ENCODE measurements at places on chromosomes 6 and 20.

- no peak for DNase-seq
Measured at GRCh38 chr20:50568549-50568942, 58.4 kb downstream of the PTPN1 start.

DNA sequence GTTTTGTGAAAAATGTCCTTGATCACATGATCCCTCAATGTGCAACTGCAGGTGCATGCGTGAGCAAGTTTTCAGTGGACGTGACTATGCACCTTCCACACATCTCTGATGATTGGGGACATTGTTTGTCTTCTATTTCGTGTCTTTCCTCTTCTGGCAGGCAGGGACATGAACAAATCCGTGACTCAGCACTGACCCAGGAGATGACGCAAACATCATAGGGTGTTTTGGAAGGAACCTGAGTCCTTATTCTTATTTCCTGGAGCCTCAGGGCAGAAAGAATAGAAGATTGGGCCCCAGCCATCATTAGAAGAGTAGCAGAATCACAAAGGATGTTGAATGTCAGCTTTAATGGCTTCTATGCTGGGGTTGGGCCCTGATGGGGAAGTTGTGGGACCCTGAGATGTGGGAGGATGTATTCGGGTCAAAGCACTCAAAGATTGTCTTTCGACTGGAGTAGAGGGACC, 11.9 kb upstream of the SIRPD start:
- DNase-seq = no peak

DNA sequence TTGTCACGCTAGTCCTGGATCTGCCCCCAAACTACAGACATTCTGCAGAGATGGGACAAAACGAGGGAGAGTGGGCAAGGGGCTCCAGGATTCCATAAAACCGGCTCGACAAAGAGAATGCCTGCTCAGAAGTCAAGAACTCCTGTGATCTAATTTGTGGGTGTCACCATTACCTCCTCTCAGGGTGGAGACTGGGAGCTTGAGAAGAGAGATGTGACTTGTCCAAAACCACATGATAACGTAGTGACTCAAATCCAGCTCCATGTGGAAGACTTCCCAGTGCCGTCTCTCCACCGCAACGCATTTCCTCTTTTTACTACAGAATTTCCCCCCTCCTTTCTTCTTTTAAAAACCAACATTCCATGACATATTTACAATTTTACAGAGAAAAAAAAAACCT, 44.3 kb downstream of the TRERF1 start:
- no peak for DNase-seq

DNA sequence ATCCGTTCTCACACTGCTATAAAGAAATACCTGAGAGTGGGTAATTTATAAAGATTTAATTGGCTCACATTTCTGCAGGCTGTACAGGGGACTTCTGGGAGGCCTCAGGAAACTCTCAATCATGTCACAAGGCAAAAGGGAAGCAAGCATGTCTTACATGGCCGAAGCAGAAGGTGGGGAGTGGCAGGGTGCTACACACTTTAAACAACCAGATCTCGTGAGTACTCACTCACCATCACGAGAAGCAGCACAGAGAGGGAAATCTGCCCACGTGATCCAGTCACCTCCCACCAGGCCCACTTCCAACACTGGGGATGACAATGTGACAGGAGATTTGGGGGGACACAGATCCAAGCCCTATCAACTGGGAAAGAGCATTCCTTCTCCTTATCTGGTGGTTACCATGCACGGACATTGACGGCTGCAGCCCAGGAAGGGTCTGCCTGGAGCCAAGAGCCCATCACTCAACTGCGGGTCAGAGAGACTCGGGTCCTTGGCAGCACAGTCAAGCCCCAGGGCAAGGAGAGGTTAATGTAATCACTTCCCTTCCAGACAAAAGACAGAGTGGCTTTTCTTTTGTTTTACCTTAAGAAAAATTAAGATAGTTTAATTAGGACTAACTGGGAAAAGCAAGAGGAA, 112.3 kb upstream of the CST7 start:
- DNase-seq = no peak

DNA sequence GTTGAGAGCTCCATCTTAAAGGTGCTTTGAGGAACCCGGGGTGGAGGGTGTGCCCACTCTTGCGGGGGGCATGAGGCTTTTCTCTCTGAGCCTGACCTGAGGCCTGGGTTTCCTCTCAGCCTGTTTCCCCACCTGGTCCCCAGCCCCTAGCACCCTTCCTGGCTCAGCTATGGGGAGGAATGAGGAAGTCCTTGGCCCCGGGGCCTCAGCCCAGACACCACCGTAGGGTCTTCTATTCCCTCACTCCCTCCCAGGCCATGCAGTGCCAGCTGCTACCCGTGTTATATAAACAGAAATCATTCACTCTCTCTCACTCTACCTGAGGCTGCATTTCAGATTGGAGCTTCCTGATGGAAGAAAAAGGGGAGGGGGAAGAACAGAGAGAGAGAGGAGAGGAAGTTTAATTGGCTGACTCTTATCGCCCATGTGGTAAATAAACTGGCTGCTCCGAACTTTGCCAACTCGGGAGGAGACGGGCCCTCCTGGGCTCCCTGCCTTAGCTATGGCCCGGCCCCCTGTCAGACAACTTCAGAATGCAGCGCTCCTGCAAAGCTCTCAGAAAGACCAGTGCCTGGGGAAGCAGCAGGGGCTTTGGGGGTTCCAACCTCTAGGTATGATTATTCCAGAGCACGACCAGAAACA, 2.8 kb downstream of the CDH22 start:
- DNase-seq = no peak

DNA sequence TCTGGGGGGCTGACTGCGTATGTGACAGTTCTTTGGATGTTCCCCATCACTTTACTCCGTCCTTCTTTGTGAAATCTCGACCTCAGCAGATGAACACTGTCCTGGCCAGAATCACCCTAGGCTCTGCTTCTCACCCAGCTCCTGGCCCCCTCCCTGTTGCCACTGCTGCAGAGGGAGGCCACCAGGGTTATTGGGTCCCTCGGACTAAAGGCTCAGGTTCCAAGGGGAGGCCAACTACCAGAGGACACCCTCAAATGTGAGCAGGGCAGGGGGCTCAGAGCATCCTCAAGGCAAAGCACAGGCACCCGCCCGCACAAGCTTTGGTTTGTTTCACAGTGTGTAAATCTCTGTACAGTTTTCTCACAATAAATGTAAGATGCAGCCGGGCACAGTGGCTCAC, 269.9 kb downstream of the UST start:
- DNase-seq = no peak

DNA sequence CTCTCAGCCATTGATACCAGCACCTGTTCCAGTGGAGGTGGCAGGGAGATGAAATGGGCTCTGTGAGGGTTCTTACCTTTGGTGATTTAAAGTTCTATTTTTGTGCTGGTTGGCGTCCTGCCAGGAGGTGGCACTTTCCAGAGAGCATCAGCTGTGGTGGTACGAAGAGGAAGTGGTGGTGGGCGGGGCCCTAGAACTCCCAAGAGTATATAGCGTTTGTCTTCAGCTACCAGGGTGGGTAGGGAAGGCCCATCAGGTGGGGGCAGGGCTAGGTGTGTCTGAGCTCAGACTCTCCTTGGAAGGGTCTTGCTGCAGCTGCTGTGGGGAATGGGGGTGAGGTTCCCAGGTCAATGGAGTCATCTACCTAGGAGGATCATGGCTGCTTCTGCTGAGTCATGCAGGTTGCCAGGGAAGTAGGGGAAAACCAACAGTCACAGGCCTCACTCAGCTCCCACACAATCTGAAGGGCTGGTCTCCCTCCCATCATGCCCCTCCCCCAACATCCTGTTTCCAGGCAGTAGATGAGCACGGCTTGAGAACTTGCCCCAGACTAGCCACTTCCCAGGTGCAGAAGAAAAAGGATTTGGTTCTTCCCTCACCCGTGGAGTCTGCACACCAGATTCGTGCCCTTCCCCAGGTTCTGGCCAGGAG, 46.6 kb downstream of the MOXD1 start:
- no peak for DNase-seq

DNA sequence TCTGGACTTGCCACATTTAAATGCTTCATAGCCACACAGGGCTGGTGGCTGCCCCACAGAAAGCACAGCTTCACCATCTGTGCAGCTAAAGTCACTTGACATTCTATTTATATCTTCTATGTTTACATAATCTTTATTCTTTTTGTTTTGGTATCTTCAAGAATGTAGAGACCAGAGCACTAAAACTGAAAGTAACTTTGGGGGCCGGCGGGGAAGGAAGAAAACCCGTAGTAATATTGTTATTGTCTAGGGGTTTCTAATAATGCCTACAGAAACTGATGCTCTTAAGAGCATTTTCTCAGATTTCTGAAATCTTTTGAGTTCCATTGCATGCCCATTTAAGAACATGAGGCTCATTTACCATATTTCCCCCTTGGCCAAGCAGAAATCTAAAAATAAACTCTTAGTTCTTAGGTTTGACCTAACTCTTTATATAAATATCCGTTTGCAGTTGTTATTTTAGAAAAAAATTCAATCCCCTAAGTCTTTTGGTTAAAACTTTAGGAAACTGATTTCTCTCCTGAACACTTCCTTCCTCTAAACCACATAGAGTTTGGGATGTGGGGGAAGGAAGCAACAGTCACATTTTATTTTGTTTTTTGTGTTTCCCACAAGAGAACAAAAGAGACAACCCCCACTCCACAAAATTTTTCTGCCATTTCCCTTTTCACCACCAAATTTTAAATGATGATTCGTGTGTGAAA, 207.6 kb downstream of the OGFRL1 start:
- DNase-seq = no peak

GRCh38 chr6:71127374-71127773, 161.2 kb upstream of the OGFRL1 start:
- DNase-seq = no peak

DNA sequence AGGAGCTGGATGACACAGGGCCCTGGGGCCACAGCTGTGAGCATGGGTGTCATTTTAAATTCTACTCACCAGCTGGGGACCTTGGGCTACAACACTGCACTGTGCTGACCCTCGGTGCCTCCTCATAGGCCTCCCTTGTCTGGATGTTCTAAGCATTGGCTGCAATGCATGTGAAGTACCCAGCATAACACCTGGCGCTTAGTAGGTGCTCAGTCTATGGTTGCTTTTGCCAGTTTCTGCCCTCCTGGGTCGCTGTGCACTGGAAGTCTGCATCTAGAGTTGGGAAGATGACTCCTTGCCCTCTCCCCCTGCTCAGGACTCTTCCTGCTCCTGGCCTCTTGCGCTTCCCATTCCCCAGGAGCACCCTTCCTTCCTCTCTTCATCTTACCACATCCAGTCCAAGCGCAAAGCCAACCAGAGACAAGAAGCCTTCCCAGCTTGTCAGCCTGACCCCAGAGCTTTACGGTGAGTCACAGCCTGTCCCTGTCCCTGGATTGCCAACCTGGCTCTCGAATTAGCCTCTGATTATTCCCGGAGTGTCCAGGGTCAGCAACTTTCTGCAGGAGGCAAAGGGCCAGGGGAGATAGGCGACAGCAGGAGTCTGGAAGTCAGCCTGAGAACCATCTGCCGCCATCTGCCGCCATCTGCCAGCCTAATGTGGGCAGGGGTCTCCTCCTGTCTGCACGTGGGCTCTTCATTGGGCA, 8.8 kb downstream of the SLC13A3 start:
- no peak for DNase-seq

GRCh38 chr6:167150941-167151549, 6.7 kb downstream of the GPR31 start:
- no peak for DNase-seq

- DNase-seq = no peak
Measured at GRCh38 chr6:149907317-149907716, 9.4 kb upstream of the RAET1E start.

DNA sequence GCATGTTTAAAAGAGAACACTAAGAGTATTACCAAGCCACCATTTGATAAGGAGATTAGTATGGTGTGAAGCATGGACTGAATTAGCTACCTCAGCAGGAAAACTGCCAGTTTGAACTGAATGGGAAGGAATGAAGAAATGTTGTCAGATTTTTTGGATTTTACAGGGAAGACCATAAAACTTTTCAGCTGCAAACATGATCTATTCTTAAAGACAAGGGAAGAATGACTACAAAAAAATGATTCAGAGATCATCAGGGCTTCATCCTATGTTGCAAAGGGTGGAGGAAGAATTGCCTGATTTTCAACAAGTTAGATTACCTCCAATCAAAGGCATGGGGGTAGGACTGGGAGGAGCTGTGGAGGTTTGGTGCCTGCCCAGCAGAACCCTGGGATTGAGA, 49.3 kb upstream of the MTRF1L start:
- DNase-seq = no peak

DNA sequence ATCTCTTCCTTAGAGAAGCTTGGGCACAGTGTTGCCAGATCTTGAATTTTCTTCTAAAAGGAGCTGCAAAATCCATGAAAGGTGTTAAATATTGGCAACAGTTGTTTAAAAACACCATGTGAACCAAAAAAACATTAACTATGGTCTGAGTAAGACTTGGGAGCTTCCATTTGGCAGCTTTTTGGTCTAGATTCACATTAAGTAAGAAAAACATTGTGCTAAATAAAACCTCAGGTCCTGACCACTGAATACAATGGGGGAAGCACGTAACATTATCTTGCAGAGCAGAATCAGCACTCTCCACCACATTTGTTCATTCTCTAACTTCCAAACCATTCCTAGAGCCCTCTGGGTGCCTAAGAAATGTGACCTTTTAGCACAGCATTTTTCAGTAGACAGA, 437.6 kb upstream of the PLCB4 start:
- DNase-seq = no peak

GRCh38 chr20:34337544-34337943, 25.5 kb upstream of the ITCH start:
- no peak for DNase-seq

DNA sequence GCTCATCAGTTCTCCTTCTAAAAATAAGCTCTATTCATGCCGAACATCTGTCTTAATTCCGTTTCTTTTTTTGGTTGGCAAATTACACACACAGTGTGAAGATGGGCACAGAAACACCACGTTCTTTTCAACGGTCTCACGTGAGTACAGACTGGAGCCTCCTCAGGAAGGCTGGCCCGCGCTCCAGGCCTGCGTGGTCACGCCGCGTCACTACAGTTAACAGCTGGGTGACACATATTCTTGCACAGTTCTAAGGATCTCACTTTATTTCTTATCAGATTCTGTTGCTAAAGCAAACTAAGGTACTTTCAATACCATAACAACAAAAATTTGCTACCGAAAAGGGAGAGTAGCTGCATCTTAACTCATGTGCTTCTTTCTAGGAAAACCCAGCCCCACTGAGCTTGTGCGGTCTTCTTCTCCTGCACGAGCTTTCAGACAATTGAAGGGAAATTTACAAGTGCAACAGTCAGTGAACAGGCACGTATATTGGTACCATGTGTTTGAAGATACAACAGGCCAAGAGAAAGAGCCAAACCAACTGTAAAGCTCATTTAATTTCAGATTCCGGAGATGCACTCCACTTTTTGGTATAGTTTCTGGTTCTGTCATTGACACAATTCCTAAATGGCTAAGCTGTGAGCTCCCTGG, 55.6 kb upstream of the MPC1 start:
- DNase-seq = no peak

DNA sequence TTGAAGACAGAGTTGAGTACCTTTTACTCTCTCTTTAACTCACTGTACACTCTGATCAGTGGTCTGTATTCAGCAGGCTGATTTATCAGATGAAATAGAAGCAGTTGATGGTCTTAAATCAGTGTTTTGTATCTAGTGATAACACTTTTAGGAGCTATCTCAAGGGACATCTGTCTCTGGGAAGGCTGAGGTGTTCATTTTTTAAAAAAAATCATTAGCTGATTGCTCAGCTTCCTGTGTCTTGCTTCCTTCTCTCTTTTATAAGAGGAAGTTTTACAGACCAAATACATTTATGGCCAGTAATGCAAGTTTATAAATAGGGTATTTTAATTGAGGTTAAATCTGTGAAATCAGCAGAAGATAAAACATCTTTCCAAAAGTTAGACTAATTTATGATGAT, 12.0 kb upstream of the CCDC170 start:
- no peak for DNase-seq

- no peak for DNase-seq
Measured at GRCh38 chr20:12482661-12483060, 526.1 kb upstream of the SPTLC3 start.

All from caudate nucleus (tissue), 63 donors.